ENCODE measurements at places on chromosomes 1 and 21.

- no peak for DNase-seq
Measured at GRCh38 chr1:86184426-86184825, 27.9 kb upstream of the COL24A1 start.

- DNase-seq: no peak
Measured at GRCh38 chr1:181739214-181739613, 255.9 kb downstream of the CACNA1E start.

DNA sequence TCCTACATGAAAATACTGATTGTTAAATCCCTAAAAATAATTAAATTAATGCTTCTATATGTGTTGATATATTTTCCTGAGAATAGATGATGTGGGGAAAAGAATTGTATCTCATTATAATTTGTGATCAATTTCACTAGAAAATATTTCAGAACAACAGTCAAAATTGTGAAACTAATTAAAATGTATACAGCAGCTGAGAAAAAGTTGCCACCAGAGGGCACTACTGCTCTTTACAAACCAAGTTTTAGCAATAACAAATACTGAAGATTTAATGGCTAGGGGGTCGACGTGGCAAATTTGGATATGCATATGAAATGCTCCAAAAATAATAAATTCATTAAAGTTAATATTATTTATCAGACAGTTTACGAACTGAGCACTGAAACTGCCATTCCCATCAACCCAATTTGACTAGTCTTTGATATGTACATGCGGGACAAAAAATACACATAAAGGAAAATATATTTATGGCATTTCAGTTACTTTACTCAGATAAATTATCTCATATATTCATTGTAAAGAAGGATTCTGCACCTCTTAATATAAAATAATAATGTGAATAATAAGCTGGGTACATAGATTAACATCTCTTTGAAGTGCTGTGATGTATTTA lies 96.3 kb upstream of the TMPRSS15 start:
- DNase-seq: peak; percentile 42

DNA sequence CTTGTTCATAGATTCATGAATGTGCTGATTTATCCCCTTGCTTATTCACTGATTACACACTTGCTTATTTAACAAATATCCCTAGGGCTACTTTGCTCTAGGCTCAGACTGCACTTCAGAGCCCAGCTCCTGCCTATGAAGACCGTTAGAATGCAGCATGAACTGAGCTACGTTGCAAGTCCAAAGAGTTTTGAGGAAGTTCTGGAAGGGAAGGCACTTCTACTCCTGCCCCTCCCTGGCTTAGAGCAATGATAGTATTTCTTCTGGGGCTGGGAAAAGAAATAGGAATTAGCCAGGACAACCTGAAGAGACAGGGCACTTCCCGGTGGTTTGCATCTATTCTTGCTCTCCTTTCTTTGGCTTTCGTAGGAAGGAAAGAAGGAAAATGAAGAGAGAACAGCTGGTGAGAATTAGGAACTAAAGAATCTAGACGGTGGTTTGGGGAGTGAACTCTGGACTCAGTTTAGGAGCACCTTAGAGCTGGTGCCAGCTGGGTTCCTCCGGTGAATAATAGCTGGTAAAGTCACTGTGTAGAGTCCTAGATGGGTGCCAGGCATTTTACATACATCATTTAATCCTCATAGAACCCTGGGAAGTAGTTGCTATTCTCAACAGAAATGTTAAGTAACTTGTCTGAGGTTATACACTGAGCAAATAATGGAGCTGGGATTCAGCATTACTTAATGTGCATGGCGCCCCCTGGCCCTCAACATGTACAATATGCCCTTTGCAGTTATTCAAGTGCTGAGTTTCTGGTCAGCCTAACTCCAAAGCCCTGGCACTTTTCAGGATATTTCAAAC lies 65.9 kb downstream of the NDUFS5 start:
- DNase-seq: peak; percentile 23

GRCh38 chr1:233443040-233443760 lies 115.7 kb downstream of the MAP3K21 start:
- no peak for DNase-seq

DNA sequence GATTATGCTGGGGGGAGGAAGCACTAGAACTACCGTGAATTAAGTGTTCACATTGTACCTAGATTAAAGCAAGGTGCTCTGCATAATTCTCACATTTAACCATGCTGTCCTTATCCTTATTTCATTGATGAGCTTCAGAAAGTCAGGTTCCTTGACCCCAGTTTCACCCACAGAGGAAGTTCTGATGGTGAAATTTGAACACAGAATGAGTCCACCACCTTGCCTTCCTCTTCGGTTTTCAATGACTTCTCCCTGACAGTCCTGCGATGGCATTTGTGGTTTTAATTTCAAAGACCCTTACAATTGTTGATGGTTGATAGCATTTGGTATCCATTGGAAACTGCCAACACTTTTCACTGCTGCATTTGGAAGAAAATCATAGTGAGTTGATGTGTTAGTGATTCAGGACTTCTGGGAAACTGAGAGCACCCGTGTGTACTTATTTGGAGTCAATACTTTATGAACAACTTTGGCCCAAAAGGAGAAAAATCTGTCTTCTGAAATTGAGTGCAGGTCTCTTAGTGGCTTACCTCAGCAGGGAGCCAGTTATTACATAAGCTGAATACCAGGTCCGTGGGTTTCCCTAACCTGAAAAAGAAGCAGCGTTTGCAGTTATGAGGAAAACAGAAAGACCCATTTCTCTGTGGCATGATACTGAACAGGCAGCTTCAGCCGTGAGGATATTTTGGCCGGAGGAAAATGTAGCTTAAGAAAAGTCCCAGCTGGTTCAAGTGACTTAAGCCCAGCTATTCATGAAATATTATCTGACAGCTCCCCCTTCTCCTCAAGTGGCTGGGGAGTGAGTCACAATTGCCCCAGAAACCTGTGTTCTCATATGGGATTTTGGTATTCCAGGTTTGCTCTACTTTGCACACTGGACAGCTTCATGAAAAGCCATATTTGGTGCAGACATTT lies 47.5 kb downstream of the ROR1 start:
- DNase-seq: no peak

GRCh38 chr21:22343303-22343702 lies 1345.1 kb downstream of the NCAM2 start:
- DNase-seq: no peak

- no peak for DNase-seq
Measured at GRCh38 chr1:99814373-99814900, 35.7 kb upstream of the AGL start.

DNA sequence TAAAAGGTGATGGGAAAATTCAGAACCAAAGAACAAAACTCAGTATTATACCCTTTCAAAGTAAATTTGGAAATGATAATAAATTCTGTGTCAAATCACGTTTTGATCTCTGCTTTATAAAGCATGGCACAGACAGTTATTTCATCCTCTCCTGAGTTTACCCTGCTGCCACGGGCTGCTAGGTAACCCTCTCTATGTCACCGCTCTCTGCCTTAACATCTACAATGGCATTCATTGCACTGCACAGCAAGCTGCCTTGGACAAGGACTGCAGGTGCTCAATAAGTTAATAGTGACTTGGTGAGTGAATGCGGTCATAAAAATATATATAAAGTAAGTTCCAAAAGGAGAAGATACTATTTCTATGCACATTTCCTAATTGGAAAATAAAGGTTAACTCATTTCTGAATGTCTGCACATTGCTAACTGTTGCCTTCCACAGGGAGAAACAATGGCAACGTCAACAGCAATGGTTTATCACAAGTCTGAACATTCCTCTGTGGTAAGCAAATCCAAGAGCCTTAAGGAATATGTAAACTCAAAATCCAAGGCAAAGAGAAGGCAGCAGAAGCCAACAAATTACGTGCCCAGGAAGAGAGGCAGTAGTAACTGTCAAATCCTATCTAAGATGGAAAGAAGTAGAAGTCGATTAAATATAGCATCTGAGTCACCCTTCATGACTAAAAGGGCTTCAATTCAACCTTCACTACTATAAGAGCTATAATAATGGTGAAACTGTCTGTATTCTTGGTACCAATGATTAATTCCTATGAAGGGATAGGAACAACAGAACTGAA lies 19.4 kb downstream of the FYB2 start:
- no peak for DNase-seq

GRCh38 chr1:109481646-109482045 lies 2.1 kb upstream of the ATXN7L2 start:
- DNase-seq: no peak

GRCh38 chr1:44513111-44513510 lies 108.1 kb downstream of the RNF220 start:
- DNase-seq: no peak

- no peak for DNase-seq
Measured at GRCh38 chr1:192527950-192528349, 47.6 kb upstream of the RGS1 start.

DNA sequence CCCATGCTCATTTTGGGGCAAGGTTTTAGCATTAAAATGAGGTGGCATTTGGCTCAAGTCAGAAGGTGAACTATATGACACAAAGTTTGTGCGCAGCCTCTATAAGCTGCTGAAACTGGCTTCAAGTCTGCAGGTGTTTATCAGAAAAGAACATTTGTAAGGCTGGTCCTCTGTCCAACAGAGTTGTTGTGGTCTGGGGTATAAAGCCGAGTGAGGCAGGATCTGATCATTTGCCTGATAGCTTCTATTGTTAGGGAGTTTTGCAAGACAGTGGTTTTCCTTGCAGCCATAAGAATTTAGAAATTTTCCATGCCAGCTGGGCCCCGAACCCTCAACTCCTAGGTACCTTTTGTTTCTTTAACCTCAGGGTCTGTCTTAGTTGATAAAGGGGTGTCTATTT lies 130.8 kb downstream of the PGBD5 start:
- DNase-seq: no peak

DNA sequence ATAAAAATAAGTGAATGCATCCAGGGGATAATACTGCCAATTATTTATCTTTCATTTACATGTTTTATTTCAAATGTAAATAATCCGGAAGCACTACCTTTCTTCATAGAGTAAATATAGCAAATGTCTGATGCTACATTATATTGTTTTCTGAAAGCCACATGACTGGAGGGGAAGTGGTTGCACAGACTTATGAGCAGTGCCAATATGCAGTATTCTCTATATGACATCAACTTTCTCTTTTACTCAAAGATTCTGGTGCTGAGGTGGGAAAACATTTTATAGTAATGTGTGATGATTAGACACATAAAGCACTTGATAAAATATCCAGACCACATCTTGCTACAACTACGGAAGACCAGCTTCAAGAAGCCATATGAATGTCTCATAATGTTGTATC lies 314.7 kb downstream of the NEGR1 start:
- DNase-seq: no peak

Data from NCI-H1092 (cell line).